ENCODE measurements at places on chromosomes 2 and 18.

DNA sequence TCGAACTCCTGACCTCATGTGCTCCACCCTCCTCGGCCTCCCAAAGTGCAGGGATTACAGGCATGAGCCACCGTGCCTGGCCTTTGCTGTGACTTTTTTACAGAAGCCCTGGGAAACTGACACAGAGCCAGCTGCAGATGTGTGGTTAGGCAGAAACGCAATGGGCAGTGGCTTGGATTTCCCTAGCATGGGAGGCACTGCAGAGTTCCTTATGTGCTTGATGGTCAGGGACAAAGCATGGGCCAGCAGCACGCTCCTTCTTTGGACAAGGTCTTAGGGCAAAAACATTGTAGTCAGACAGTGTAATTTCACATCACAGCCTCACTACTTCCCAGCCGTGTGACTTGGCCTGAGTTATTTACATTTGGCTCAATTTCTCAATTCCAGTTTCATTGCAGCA, 153.9 kb downstream of the RNF144A start:
- DNase-seq: no peak

GRCh38 chr2:136557203-136557602, 208.1 kb upstream of the THSD7B start:
- no peak for DNase-seq

GRCh38 chr2:10501980-10502802, 54.1 kb upstream of the ODC1 start:
- DNase-seq: no peak

DNA sequence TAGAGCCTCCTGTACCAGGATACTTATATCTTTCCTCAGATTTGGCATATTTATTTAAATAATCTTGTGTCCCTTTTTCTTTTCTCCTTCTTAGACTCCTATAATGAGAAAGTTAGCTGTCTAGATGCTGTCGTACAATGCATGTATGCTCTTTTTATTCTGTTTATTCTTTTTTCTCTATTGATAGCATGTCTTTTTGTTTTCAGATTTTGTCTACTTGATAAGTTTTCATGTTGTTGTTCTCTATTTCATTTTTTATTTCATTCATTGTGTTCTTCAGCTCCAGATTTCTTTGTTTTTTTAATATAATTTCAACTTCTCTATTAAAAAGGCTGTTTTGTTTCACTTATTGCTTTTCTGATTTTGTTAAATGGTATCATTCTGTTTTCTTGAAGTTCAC, 674.3 kb upstream of the POU3F3 start:
- DNase-seq: no peak

- no peak for DNase-seq
Measured at GRCh38 chr2:44616667-44617155, 255.0 kb downstream of the CAMKMT start.

All from stimulated activated CD8-positive, alpha-beta memory T cell treated with anti-CD3 and anti-CD28 coated beads, Interleukin-7, amount 100 ng/mL, for 1 hour (primary cell).